Naive B cell (primary cell): ENCODE measurements at places on chromosomes 6 and 20. TPM values are rescaled to one million over a fixed set of nuclear protein-coding genes. Genes with fewer than 3 reads are reported as not detected.

GRCh38 chr6:33936886-33937285 lies 133.1 kb upstream of the MLN start:
- no peak for DNase-seq

Gene ZNF391
- polyA plus RNA-seq = 0.95 TPM

Gene GMPR
- polyA plus RNA-seq = 0.88 TPM

Gene CALHM4
- polyA plus RNA-seq = not detected
